ENCODE measurements at places on chromosomes 7 and 10.

- DNase-seq: no peak
These were observed 857.8 kb downstream of the KCNMA1 start for GRCh38 chr10:76779796-76780301.

- no peak for DNase-seq
These were observed 700 bp downstream of the SMC3 start for GRCh38 chr10:110568055-110568735.

- DNase-seq: no peak
These were observed 1.1 kb downstream of the KEL start for GRCh38 chr7:142960955-142961512.

DNA sequence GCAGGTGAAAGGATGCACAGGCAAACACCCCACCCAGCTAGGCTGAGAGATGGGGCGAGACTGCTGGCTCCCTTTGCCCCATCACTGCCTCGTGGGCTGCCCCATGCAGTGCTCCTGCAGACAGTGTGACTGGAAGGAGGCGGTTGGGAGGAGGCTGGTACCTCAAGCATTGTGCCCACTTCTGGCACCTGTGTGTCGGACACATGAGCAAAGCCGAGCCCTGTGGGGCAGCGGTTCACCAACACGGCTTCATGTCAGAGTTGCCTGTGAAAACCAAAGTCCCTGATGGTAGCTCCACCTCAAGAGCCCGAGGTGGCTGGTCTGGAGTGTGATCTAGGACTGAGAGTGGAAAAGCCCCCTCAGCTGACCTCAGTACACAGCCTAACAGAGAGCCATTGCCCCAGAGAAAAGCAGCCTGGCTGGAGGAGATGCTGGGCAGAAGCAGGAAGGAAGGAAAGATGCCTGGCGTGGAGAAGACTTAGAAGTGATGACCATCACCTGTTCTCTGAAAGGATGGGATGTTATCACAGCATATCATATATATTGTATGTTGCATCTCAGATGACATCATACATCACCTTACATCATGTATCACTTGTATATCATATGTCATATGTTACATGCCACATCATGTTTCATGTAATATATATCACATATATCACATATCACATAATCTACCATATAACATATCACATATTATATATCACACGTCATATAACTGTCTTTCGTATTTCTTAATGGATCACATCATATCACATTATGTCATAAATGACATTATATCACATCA, 75.6 kb downstream of the ADCY1 start:
- DNase-seq: no peak

- DNase-seq: no peak
These were observed 172.3 kb downstream of the C1GALT1 start for GRCh38 chr7:7354674-7355073.

DNA sequence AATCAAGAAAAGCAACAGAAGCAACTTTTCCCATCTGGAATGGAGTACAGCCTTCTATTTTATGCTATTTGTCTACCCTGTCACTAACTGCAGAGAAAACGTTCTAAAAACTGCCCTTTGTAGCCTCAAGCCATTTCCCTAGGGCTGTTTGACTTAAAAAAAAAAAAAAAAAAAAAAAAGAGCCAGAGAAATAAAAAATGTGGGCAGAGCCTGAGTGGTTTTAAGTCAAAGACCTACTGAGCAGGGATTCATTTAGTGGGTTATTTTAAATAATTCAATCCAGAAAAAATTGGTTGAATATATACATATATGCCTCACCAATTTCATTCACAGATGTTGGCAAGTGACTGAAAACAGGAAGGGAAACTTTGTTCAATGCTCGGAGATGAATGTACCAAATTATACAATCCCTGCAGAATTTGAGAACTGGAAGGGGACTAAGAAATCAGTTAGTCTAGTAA, 75.2 kb downstream of the PPP1R3C start:
- DNase-seq: peak; percentile 29

- no peak for DNase-seq
These were observed 19.6 kb upstream of the AGMO start for GRCh38 chr7:15581352-15581951.

- no peak for DNase-seq
These were observed 8.6 kb downstream of the FAM241B start for GRCh38 chr10:69638642-69639041.

DNA sequence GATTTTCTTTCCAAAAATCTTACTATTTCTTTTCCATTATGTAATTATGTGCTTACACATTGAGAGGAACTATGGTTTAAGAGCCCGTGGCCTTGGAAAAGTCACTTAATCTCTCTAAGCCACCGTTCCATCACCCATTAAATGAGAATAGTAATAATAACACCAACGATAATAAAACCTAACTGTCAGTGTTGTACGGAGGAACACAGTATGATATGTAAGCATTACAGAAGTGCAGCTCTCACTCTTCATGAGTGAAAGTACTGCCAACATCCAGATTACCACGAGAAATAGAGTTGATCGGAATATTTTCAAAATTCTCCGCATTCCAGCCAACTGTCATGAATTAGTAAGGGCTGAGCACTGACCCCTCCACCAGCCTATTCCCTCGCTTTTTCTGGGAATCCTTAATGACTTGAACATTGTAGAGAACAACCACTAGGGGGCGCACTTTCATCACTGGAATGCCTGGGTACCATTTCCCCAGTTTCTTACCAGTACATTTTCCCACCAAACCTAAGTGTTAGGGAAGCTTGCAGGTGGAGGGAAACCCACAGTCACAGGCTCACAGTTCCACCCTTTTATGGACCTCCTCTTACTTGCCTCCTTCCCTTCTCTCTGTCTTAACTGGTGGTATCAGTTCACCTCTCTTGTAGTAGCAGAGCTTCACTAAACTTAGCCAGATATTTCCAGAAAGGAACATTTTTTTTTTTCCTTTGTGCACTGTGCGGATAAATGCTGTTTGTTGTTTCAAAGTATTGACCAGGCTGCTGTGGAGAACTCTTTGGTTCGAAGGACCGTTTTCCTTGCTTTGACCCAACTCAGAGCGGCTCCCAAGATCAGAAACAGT, 27.8 kb downstream of the NKX2-3 start:
- DNase-seq: peak; percentile 64

GRCh38 chr10:44968500-44969400, 9.1 kb downstream of the RASSF4 start:
- DNase-seq: no peak

- no peak for DNase-seq
These were observed 361.7 kb upstream of the ETV1 start for GRCh38 chr7:14351167-14351566.

DNA sequence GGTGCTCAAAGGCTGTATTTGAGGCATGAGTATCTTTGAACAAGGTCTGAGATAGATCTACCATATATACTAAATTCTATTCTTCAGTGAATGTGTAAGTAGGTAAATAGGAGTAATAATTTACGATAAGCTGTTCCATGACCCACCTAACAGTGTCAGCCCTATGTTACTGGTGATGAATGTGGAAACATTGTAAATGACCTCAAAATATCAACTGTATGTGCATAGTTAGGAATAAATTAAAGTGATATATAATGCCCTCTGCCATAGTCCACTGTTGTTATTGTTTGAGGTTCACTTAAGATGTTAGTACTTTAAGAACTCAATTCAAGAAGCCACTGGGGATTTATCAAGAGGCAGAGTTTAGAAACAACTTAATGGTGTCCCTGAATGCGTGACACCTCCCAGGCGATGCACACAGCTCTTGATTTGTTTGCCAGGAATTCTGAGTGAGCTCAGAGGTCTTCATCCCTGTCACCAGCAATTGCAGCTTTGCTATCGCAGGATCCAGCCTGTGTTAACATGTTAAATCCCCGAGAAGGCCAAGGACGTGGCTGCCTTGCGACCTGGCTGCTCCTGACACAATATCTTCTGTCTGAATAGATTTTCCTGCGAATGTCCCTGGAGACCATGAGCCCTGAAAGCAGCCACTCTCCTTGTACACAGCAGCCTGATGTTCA, 104.9 kb downstream of the KLF6 start:
- no peak for DNase-seq

DNA sequence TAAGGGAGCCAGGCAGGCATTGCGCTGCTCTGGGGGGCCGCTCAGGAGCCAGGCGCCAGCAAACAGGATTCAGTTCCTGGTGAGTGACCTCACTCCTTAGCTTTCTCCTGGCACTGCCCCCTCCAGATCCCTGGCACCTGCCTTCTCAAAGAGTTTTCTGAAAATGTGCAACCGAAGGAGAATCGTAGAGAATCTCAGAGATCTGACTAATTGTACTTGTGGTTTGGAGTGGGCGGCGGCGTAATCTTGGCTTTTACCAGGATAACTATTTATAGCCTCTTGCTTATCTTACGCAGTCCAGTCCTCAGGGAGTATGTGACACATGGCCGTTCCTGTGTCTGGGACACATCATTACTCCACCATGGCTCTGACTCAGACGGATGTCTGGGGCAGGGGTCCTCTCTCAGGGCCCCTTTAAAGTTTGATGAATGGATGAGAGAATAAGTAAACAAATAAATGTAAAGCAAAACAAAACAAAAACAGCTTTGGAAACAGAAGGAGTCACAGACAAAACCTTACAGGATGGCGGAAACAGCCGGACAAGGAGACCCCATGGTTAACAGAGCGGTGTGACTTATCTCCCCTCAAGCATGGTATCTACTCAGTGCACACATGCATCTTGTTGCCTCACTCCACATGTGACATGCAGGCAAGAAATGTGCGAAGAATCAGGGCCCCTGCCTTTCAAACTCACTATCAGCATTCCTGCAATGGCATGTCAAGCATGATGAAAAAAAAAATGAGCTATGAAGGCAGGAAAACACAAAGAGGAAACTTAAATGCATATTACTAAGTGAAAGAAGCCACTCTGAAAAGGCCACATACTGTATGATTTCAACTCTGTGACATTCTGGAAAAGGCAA, 99.7 kb downstream of the TNS3 start:
- DNase-seq: peak; percentile 96

GRCh38 chr10:106224676-106225075, 939.8 kb downstream of the SORCS1 start:
- DNase-seq: peak; percentile 1

GRCh38 chr7:80493121-80493849, 18.6 kb downstream of the GNAT3 start:
- peak; percentile 18 for DNase-seq

GRCh38 chr7:86158111-86158510, 485.6 kb upstream of the GRM3 start:
- no peak for DNase-seq

DNA sequence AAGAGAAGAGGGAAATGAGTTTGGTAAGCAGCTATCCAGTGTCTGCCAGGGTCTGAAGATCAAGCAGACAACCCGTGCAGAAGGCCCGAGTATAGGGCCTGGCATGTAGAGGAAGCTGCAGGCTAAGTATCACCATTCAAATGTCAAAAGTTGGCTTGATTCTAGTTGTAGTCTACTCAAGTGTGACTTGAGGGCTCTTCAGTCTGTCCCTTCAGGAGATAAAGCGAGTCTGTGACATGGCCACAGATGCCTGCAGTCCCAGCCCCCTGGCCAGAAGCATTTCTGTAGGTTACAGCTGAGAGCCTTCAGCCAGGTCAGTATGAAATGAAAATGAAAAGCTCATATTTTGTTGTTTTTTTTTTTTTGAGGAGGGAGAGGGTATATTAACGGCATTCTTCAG, 97.8 kb upstream of the EEPD1 start:
- DNase-seq: no peak

GRCh38 chr7:29596593-29597178, 33.1 kb downstream of the PRR15 start:
- peak; percentile 33 for DNase-seq

GRCh38 chr10:8102708-8103401, 48.4 kb downstream of the GATA3 start:
- DNase-seq: no peak

- peak; percentile 98 for DNase-seq
These were observed 296.5 kb upstream of the PITRM1 start for GRCh38 chr10:3468919-3469638.
